ENCODE measurements at places on chromosomes 13 and 19.

GRCh38 chr13:61664801-61665705 lies 249.4 kb upstream of the PCDH20 start:
- no peak for DNase-seq

GRCh38 chr13:113560645-113561416 lies 23.7 kb upstream of the TFDP1 start:
- DNase-seq: no peak

GRCh38 chr19:41501854-41502253 lies 58.9 kb downstream of the ERICH4 start:
- no peak for DNase-seq

DNA sequence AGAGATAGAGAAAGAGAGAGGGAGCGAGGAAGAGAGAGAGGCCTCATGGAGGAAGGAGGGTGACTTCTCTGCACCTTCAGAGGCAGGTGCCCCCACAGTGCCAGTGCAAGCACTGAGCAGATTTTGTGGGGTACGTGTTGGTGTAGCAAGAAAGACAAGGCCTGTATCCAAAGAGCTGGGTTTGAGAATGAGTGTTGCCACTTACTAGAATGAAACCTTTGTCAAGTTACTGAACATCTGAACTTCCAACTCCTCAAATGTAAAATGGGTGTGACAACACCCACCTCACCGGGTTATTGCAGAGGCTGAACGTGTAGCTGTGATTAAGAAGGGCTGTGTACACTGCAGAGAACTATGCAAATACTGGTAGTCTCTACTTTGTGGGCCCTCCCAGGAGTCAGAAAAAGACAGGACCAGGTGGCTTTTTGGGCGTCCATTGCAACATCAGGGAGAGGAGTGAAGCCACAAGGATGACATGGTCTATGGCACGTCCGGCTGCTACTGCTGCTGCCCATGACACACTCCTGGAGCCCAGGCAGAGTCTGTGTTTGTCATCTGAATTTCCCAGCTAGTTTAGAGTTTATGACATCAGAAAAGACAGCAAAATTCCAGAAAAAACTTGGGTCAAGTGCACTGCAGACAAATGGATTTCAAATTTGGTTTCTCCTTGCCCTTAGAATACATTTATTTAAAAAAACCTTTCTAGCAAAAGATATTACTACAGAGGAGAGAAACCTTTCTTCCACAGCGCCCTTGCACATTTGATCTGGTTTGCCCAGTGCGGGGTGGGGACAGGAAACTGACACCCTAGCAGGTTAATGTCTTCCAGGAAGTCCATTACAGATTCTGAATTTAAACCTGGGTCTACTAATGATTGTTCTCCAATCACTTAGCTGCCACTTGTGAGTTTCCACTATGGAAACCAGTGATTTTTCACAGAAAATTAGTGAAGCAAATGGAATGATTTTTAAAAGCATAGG lies 54.0 kb upstream of the ATP12A start:
- no peak for DNase-seq

GRCh38 chr13:80871481-80871880 lies 530.6 kb upstream of the SPRY2 start:
- DNase-seq: no peak

- no peak for DNase-seq
Measured at GRCh38 chr13:79237981-79238380, 168.1 kb downstream of the RBM26 start.

DNA sequence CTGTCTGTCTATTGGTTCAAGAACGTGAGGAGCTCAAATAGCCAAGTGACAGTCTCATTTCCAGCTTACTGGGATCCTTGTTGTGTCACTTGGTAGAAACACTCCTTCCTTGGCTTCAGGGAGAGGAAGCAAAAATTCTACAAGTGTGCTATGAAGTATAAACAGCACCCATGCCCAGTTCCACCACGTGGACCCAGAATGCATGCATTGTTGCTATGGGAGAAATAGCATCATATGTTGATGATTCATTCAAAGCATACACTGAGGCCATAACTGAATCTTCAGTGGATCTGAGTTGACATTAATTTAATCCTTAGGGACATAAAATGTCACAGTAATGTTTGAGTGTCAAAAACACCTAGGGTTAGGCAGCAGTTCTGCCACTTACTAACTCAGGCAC lies 199.0 kb upstream of the RXFP2 start:
- no peak for DNase-seq

GRCh38 chr13:94658926-94659597 lies 53.3 kb downstream of the SOX21 start:
- DNase-seq: no peak

DNA sequence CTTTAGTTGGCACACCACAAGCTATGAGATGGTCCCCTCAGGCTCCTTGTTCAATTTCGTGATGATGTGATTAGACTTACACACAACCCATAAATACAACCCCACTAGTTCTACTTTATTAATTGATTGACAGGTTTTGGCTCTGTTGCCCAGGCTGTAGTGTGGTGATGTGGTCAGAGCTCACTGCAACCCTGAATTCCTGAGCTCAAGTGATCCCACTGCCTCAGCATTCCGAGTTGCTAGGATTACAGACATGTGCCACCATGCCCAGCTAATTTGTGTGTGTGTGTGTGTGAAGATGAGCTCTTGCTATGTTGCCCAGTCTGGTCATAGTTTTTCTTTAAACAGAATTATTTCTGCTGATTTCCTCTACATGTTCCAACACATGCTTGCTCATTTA lies 17.5 kb upstream of the HTR2A start:
- no peak for DNase-seq

DNA sequence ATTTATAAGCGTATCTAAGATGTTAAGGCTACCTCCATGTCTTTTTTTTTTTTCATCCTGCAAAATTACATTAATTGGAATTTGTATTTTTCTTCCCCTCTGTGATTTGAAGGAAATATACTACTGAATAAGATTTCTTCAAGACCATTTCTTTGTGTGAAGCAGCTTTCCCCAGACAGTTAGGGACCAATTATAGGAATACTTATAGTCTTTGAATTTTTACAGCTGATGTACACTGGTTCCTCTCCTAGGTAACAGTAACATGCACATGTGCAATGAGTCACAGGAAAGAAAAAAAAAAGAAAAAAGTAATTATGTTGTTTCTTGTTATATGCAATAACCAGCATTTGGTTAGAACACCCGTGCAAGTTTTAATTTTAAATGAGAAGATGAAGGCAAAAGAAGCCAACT lies 82.0 kb downstream of the PCDH9 start:
- no peak for DNase-seq
